Mesendoderm (in vitro differentiated cells): ENCODE measurements at places on chromosomes 2 and 18.
A peak's percentile ranks its signal among the peaks of the same experiment; 100 is the strongest.

- no peaks in the 10 kb centered on the region for H3K27me3 ChIP-seq
- no peak overlapping the region for H3K27ac ChIP-seq
- H3K4me1 ChIP-seq, result peaks cover 2% of the 10 kb centered on the region
- H3K4me3 ChIP-seq, result no peak overlapping the region
- no peaks in the 10 kb centered on the region for H3K36me3 ChIP-seq
- DNase-seq, result no peak
These were observed 45.3 kb downstream of the PSMD14 start for GRCh38 chr2:161353543-161353942.

DNA sequence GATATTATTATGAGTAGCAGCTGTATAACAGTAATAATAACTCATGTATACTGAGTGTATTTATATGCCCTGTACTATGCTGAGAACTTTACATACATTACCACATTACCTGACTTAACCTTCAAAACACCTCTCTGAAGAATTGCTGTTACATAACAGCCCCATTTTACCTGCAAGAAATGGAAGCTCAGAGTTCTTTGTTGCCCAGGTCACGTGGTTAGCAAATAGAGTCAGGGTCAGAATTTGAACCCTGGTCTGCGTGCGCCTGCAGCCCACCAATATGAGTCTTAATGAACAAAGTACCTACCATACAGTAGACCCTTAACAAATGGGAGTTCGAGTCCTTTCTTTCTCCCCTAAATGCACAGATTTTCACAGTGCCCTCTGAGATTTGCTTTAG, 101.9 kb downstream of the MCFD2 start:
- H3K27me3 ChIP-seq, result no peaks in the 10 kb centered on the region
- H3K36me3 ChIP-seq, result no peaks in the 10 kb centered on the region
- no peak overlapping the region for H3K4me3 ChIP-seq
- no peak overlapping the region for H3K27ac ChIP-seq

DNA sequence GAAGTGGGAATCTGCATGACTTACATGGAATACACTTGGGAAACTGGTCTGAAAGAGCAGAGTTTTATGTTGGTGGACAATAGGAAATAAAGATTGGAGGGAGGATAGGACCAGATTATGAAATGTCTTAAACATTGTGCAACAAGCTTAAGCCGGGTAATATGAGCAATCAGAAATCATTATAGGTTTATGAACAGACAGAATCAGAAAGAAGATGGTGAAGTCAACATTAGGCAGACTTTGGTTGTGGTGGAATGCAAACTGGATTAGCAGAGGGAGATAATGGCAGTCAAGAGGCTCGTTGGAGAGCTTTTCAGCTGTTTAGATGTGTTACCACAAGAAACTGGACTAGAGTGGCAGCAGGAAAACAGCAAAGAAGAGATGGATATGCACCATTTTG, 43.5 kb downstream of the CRIM1 start:
- no peak overlapping the region for H3K27ac ChIP-seq
- no peaks in the 10 kb centered on the region for H3K27me3 ChIP-seq
- peaks cover 14% of the 10 kb centered on the region for H3K4me1 ChIP-seq
- H3K36me3 ChIP-seq, result no peaks in the 10 kb centered on the region
- no peak overlapping the region for H3K4me3 ChIP-seq

- H3K27ac ChIP-seq, result no peak overlapping the region
- H3K36me3 ChIP-seq, result no peaks in the 10 kb centered on the region
- no peak for DNase-seq
- H3K4me3 ChIP-seq, result no peak overlapping the region
- H3K27me3 ChIP-seq, result no peaks in the 10 kb centered on the region
- H3K4me1 ChIP-seq, result no peaks in the 10 kb centered on the region
These were observed 25.2 kb downstream of the TOGARAM2 start for GRCh38 chr2:29006092-29006979.

GRCh38 chr18:1252534-1252933, 347.9 kb downstream of the ADCYAP1 start:
- no peak overlapping the region for H3K27ac ChIP-seq
- H3K27me3 ChIP-seq, result no peaks in the 10 kb centered on the region
- H3K36me3 ChIP-seq, result no peaks in the 10 kb centered on the region
- H3K4me1 ChIP-seq, result no peaks in the 10 kb centered on the region

DNA sequence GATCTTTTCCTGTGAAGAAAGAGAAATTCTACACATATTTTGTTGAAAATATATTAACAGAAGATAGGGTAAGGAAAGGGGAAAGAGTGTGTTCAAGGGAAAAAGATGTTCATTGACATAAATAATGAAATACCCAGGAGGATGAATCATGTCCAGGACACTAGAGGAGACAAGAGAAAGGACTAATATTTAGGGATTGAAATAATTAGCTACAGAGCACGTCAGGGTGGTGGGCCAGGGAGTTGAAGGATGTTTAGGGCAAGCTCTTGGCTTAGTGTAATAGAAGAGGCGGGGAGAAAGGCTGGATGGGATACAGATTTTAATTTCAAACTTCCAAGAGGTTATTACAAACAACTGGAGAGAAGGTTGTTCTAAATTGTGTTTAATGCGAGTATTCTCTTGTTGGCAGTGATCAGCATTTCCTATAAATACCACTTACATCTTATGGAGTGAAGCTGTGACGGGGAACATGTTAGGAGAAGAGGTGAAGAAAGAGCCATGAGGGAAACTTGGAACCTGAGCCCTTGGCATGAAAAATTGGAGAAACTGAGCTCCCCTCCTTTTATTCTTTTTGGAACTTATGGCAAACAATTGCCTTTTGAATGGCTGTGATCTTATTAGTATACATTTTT, 36.6 kb upstream of the CETN1 start:
- H3K27ac ChIP-seq, result no peak overlapping the region
- H3K4me3 ChIP-seq, result no peak overlapping the region
- no peaks in the 10 kb centered on the region for H3K4me1 ChIP-seq
- no peaks in the 10 kb centered on the region for H3K27me3 ChIP-seq

GRCh38 chr2:64945973-64946768, 43.0 kb upstream of the SLC1A4 start:
- H3K36me3 ChIP-seq, result no peaks in the 10 kb centered on the region
- no peak overlapping the region for H3K4me3 ChIP-seq
- H3K4me1 ChIP-seq, result no peaks in the 10 kb centered on the region
- H3K27ac ChIP-seq, result no peak overlapping the region

GRCh38 chr2:31349160-31349559, 65.4 kb downstream of the XDH start:
- H3K27ac ChIP-seq, result no peak overlapping the region
- no peak overlapping the region for H3K4me3 ChIP-seq
- no peaks in the 10 kb centered on the region for H3K36me3 ChIP-seq

GRCh38 chr2:111138839-111139238, 18.1 kb downstream of the BCL2L11 start:
- H3K36me3 ChIP-seq, result no peaks in the 10 kb centered on the region
- no peak overlapping the region for H3K27ac ChIP-seq
- H3K4me3 ChIP-seq, result no peak overlapping the region
- DNase-seq, result no peak
- H3K27me3 ChIP-seq, result no peaks in the 10 kb centered on the region

DNA sequence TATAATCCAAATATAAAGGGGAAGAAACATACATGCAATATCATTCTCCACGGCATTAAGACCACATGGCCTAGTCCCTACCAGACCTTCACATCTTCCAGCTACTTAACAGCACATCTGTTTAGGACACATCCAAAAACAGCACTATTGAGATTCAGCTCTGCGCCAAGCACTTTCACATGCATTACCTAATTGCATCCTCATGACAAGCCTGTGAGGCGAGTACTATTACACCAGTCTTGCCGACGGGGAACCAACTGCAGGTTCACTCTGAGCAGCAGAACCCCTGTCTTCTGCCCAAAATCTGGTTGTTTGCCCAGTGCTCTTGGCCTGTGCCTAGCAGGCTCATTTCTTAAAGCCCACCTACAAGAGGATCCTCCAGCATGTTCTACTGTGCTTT, 66.7 kb downstream of the AAK1 start:
- peaks cover 2% of the 10 kb centered on the region for H3K4me1 ChIP-seq
- DNase-seq, result no peak
- H3K27ac ChIP-seq, result no peak overlapping the region
- no peaks in the 10 kb centered on the region for H3K27me3 ChIP-seq
- no peak overlapping the region for H3K4me3 ChIP-seq

DNA sequence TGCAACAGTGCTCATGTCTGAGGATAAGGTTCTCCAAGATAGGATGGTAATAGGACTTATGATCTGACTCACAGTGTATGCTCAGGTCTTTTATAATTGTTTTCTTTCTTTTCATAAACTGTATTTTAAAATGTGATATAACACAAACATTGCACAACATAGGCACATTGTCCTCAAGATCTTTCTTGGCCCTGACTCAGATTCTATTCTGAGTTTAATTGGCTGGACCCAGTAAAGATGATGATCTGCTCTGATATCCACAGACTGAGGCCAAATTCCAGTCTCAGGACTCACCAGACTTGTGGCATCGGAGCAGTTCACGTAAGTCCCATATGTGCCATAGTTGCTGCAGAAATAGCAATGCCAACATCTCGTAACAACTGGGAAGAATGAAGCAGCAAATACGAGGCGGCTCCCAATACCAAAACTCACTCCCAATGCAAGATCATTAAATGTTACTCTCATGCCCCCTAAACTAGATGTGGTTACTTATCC, 448.9 kb upstream of the SLC14A2 start:
- H3K4me1 ChIP-seq, result no peaks in the 10 kb centered on the region
- no peaks in the 10 kb centered on the region for H3K36me3 ChIP-seq
- DNase-seq, result no peak
- H3K27ac ChIP-seq, result no peak overlapping the region
- no peak overlapping the region for H3K4me3 ChIP-seq

DNA sequence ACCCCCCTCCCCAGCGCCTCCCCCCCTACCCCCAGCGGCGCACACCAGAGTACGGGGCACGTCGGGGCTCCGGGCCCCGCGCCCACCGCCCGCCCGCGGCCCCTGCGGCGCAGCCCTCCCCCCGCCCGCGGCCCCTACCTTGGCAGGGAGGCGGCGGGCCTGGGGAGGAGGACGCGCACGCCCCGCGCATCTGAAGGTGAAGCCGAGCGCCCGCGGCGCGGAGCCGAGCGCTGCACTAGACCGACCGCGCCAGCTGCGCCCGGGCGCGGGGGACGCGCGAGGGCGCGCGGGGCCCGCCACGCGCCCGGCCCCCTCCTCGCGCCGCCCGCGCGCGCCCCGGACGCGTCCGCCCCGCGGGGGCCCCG, at the start of gene ZNF516:
TSS of gene ZNF516 (minus strand) at position 237 of the 365 bp plus-strand sequence. CDS start 52,188 bp downstream, outside the sequence.
- peak within 1 kb of the TSS; percentile 22 for H3K27ac ChIP-seq
- peak; percentile 37 for DNase-seq

DNA sequence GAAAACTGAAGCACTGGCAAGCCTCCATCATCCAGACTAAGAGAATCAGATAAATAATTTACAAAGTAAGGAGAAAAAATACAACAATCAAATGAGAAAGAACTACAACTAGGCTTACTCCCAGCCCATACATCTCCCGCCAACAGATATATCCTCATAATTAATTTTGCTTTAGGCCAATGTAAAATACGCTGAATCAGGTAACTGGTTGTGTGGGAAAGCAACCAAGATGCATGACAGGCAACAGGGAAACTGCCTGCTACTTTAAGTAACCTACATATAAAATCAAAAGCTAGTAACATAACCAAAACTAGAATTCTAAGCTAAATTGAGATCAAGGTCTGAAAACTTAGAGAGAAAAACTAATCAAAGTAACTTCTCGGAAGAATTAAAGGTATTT, 21.5 kb downstream of the PRPF40A start:
- H3K27ac ChIP-seq, result no peak overlapping the region
- no peak overlapping the region for H3K4me3 ChIP-seq
- no peaks in the 10 kb centered on the region for H3K36me3 ChIP-seq
- no peak for DNase-seq

- no peaks in the 10 kb centered on the region for H3K36me3 ChIP-seq
- no peak for DNase-seq
- no peak overlapping the region for H3K27ac ChIP-seq
- H3K27me3 ChIP-seq, result no peaks in the 10 kb centered on the region
These were observed 92.6 kb upstream of the RAB12 start for GRCh38 chr18:8516371-8517250.

DNA sequence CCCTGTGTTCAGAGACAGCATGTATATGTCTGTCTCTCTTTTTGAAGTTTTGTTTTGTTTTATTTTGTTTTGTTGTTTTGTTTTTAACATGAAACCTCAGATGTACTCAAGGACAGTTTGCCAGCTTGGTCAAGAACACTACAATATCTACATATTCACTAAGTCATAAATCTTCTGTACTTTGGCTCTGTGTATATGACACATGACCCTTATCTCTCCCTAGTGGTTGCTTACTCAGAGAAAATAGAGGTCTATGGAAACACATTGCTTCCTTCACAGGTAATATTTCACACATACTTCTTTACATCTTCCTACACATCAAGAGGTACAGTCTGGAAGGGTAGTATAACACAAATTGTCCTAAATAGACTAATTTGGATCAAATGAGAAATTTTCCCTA, 312.6 kb upstream of the VRK2 start:
- no peaks in the 10 kb centered on the region for H3K36me3 ChIP-seq
- H3K27ac ChIP-seq, result no peak overlapping the region
- DNase-seq, result no peak
- no peaks in the 10 kb centered on the region for H3K4me1 ChIP-seq
- no peak overlapping the region for H3K4me3 ChIP-seq
- H3K27me3 ChIP-seq, result no peaks in the 10 kb centered on the region

- DNase-seq, result no peak
- no peak overlapping the region for H3K27ac ChIP-seq
- no peaks in the 10 kb centered on the region for H3K36me3 ChIP-seq
- H3K27me3 ChIP-seq, result no peaks in the 10 kb centered on the region
- no peak overlapping the region for H3K4me3 ChIP-seq
These were observed 180.6 kb downstream of the IRS1 start for GRCh38 chr2:226618875-226619605.

DNA sequence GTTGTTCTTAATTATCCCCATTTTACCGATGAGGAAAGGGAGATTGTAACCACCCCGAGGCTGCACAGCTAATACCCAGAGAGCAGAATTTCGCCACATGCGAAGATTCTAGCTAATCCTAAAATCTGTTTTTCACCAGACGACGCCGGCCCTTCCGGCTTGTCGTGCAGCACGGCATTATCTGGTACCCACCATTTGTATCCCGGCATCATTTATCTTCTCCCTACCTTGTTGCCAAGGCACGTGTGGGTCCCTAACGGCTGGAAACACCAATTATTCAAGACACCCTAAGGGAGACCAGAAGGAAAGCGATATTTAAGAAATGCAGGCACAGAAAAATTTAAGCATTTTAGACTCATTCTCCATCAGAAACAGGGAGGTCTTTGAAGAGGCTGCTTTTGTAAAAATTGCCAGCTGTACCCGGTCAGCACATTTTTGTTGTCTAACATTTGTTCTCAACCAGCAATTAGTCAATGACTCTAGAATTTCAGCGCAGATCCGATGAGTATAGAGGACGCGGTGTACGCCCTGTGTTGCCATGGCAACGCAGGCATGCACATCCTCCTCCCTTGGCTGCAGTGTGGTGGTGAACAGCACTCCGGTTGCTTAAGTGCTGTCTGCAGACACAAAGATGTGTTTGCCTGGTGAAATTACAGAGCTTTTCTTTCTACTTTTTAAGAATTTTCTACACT, 111.6 kb downstream of the AGAP1 start:
- no peaks in the 10 kb centered on the region for H3K27me3 ChIP-seq
- peak; percentile 73 for DNase-seq
- no peaks in the 10 kb centered on the region for H3K4me1 ChIP-seq
- no peak overlapping the region for H3K27ac ChIP-seq
- H3K4me3 ChIP-seq, result no peak overlapping the region

GRCh38 chr2:239938651-239939486, 86.3 kb downstream of the NDUFA10 start:
- H3K4me1 ChIP-seq, result no peaks in the 10 kb centered on the region
- no peak overlapping the region for H3K4me3 ChIP-seq
- no peaks in the 10 kb centered on the region for H3K36me3 ChIP-seq
- no peaks in the 10 kb centered on the region for H3K27me3 ChIP-seq
- DNase-seq, result no peak
- H3K27ac ChIP-seq, result no peak overlapping the region
